ENCODE measurements at places on chromosomes 12 and 14. TPM values are rescaled to one million over a fixed set of nuclear protein-coding genes. Genes with fewer than 3 reads are reported as not detected.

RASAL1 gene
- 7.6 TPM for polyA plus RNA-seq

POLE2 gene
- polyA plus RNA-seq: 15.9 TPM

APOF gene
- 0.11 TPM for polyA plus RNA-seq

COX6A1 gene
- 339 TPM for polyA plus RNA-seq

LMNTD1 gene
- not detected for polyA plus RNA-seq

TCL1B gene
- polyA plus RNA-seq: 0.28 TPM

RAD52 gene
- 22.3 TPM for polyA plus RNA-seq

TC2N gene
- polyA plus RNA-seq: 15.7 TPM

Data from right renal cortex interstitium (tissue), 3 donors.